ENCODE measurements at places on chromosomes 3 and 15. TPM values are rescaled to one million over a fixed set of nuclear protein-coding genes. Genes with fewer than 3 reads are reported as not detected.
A peak's percentile ranks its signal among the peaks of the same experiment; 100 is the strongest.

Gene WDR72
- total RNA-seq: not detected

Gene SLC27A2
- total RNA-seq: 9.9 TPM

Gene SCN11A
- 0.05 TPM for total RNA-seq

Gene PROS1
- total RNA-seq: 0.20 TPM

Gene STRIT1
- not detected for total RNA-seq

Gene ACTRT3
- 0.20 TPM for total RNA-seq

Gene ARHGEF26
- 0.06 TPM for total RNA-seq

DNA sequence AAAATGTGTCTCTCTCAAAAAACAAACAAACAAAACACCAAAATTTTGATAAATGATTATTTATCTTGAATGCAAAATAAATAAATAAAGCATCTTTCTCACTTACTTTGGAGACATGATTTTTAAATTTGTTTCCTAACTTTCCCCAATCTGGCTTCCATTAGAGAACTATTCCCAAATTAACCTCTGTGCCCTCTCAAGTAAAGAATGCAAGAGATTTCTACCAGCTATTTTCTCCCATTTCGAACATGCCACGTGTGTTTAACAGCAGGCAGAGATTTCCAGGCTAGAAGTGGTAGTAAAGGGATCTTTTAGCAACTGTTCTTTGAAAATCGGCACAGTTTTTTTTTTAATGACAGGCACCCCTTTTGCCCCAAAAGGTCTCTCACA is 269.1 kb downstream of the SHQ1 start:
- H3K4me3 ChIP-seq: no peak overlapping the region
- no peaks in the 10 kb centered on the region for H3K4me1 ChIP-seq
- no peaks in the 10 kb centered on the region for H3K36me3 ChIP-seq
- no peak overlapping the region for H3K27ac ChIP-seq

- peak; percentile 41 for DNase-seq
- peaks cover 16% of the 10 kb centered on the region for H3K36me3 ChIP-seq
- H3K4me3 ChIP-seq: peak overlapping the region; percentile 96
- H3K27me3 ChIP-seq: peaks cover 28% of the 10 kb centered on the region
- peak overlapping the region; percentile 95 for H3K27ac ChIP-seq
- H3K4me1 ChIP-seq: peaks cover 47% of the 10 kb centered on the region
Measured at GRCh38 chr3:42803414-42804105, 730 bp downstream of the HIGD1A start.

- no peak overlapping the region for H3K4me3 ChIP-seq
- H3K36me3 ChIP-seq: no peaks in the 10 kb centered on the region
- no peak overlapping the region for H3K27ac ChIP-seq
Measured at GRCh38 chr15:83784975-83785374, 131.1 kb downstream of the ADAMTSL3 start.

GRCh38 chr3:99639579-99639978 is 1.2 kb downstream of the COL8A1 start:
- H3K4me1 ChIP-seq: peaks cover 10% of the 10 kb centered on the region
- no peak for DNase-seq
- H3K4me3 ChIP-seq: no peak overlapping the region
- H3K27ac ChIP-seq: no peak overlapping the region

- peaks cover 75% of the 10 kb centered on the region for H3K4me1 ChIP-seq
- H3K27ac ChIP-seq: peak overlapping the region; percentile 94
- H3K36me3 ChIP-seq: peaks cover 35% of the 10 kb centered on the region
- no peak for DNase-seq
- H3K4me3 ChIP-seq: peak overlapping the region; percentile 95
Measured at GRCh38 chr3:50570508-50571279, 1.4 kb downstream of the HEMK1 start.

Data from activated CD4-positive, alpha-beta T cell treated with anti-CD3 and anti-CD28 coated beads, Interleukin-2, amount 10 ng/mL, durations not matched to agents 7 days and 5 days (primary cell).